IPS DF 6.9 (cell line): ENCODE measurements at places on chromosomes 1 and 21.

DNA sequence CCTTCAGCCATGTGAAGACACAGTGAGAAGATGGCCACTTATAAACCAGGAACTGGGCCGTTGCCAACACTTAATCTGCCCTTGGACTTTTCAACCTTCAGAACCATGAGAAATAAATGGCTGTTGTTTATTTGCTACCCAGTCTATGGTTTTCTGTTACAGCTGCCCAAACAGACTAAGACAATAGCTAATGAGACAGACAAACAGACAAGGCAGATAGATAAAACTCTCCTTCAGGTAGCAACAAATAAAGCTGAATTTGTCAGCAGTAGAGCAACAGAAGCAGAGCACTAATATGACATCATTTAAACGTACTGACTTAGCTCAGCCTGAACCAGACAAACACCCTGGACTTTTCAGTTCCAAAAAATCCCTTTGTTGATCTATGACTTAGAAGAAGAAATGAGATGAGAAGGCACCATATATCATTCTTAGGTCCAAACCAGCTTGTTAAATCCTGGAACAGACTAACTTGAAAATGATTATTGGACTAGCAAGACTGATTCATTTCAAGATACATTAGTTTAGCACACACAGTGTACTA lies 27.0 kb downstream of the ZZZ3 start:
- no peak for DNase-seq

GRCh38 chr1:29196863-29197589 lies 15.3 kb upstream of the SRSF4 start:
- DNase-seq, result no peak

- DNase-seq, result no peak
Measured at GRCh38 chr1:201682964-201683363, 144.0 kb downstream of the NAV1 start.

DNA sequence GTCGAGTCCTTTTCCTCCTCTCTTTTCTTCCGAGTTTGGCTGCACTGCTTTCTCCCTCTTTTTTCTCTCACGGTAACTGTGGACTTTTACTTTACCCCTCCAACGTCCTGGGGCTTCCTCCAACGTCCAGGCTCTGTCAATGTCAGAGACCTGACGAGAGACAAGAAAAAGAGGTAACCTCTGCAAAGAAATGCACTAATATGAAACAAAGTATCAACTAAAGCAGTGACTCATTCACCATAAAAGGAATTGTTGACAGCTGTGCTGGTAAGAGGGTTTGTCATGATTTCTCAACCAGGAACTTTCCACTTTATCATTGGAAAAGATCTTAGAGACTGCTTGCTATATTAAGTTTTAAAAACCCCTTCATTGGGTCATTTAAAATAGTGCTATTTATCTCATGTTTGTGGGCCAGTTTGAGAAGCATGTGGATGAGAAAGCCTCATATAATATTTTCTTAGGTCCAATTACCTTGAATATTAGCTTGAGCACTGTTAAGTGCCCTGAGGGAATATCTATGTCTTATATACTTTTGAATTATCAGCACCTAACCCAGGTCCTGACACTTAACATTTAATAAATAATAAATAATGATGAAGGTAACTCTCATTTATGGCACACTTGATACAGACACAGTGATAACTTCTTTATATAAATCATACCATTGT lies at the start of gene GBP2:
GBP2 (minus strand) TSS at position 202 of the 668 bp plus-strand sequence. CDS start 4,148 bp downstream, outside the sequence.
- no peak for DNase-seq

DNA sequence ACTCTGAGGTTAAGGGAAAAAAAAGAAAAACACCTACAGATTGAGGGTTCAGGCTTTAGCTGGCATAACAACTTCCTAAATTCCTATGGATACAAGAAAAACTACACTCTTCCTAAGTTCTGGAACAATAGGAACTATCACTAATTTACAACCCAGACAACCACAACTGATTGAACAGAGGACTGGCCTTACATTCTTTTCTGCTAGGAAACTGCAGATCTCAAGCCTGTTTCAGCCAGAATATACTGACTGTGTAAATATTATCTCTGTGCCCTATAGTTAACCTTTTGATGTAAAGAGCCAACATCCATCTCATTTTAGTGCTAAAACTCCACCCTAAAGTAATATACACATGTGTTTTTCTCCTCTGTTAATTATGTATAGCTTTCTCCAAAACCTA lies 1186.5 kb upstream of the TMPRSS15 start:
- no peak for DNase-seq

DNA sequence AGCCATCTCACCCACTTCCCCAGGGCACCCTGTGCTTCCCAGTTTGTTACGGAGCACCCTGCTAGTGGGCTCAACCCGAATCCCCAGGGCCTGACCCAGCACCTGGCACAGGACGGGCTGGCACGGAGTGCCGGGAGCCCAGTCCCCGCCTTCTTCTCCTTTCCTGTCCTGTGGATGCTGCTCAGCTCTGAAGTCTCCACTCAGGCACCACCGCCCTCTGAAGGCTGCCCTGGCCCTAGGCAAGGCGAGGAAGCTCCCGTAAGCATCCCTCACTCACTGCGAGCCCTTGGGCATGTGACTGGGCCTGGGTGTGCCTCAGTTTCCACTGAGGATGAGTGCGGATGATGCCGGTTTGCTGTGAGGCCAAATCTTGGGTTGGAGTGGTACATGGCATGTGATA lies 21.8 kb downstream of the SLC1A7 start:
- DNase-seq, result no peak

- no peak for DNase-seq
Measured at GRCh38 chr21:38196036-38196435, 60.8 kb upstream of the KCNJ15 start.

- DNase-seq, result no peak
Measured at GRCh38 chr1:32886004-32886827, at the start of gene HPCA. Gene HPCA, plus strand, starts transcription at chr1:32886491. Its CDS starts 2,408 bp downstream, at chr1:32888899.

GRCh38 chr21:44492567-44493385 lies 37.5 kb downstream of the LRRC3 start:
- no peak for DNase-seq
